Posterior vena cava (tissue), 2 donors: ENCODE measurements at places on chromosomes 2 and 18. TPM values are rescaled to one million over a fixed set of nuclear protein-coding genes. Genes with fewer than 3 reads are reported as not detected.

The CLEC4F gene
- total RNA-seq = 0.29 TPM

The NCKAP1 gene
- total RNA-seq = 280 TPM

The CPLX4 gene
- total RNA-seq = not detected

The ACMSD gene
- total RNA-seq = not detected

The SPP2 gene
- not detected for total RNA-seq

The MC4R gene
- not detected for total RNA-seq

The POTEI gene
- not detected for total RNA-seq

The SLC30A3 gene
- total RNA-seq = 1.4 TPM
